AG04449 (cell line): ENCODE measurements at places on chromosomes 11 and 22.

DNA sequence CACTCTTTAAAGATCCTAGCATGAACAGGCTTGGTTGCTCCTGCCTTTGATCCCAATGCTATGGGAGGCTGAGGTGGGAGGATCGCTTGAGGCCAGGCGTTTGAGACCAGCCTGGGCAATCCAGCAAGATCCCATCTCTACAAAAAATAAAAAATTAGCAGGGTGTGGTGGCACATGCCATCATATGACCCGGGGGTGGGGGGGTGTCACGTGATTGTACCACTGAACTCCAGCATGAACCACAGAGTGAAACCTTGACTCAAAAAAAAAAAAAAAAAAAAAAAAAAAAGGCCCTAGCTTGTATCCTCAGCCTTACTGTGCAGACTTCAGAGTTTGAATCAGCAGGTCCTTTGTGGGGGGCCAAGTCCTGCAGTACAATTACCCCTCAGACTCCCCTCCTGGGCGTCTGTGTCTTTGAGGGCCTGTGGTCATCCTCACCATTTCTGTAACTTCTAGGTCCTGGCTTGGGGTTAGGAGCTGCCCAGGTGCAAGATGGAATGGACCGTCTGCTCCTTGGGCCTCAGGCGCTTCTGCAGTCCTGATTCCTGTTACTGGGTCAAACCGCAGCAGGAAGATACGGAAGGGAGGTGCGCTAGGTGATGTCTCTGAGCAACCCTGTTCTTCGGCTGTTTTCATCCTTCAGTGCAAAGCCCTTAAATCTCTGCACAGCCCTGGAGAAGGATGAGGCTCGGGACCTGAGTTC, 208.1 kb downstream of the CTTN start:
- DNase-seq = no peak

DNA sequence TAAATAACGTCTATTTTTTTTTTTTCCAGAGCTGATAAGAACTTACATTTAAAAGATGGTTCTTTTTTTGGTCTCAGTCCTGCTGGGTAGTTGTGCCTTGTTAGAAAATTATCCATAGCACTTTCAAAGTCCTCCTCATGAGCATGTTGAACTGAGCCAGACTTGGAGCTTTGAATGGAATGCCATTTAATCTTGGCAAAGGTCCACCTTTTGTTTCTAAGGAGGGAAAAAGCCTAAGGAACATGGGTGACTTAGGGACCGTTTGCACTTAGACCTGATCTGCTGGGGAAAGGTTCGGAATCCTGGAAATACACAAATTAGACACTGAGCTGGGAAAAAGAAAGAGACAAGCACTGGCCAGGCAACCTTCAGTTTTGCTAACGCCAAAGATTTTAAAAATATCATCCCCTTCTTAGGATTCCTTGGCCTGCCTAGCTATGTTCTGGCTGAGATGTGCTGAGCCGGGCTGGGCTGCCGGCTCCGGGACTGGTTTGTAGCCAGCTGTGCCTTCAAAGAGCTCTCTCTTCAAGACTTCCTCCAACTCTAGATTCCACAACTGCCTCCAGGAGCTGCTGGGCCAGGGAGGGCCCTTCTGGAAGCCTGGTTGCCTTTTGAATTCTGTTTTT, 67.4 kb downstream of the ENDOD1 start:
- DNase-seq = no peak

DNA sequence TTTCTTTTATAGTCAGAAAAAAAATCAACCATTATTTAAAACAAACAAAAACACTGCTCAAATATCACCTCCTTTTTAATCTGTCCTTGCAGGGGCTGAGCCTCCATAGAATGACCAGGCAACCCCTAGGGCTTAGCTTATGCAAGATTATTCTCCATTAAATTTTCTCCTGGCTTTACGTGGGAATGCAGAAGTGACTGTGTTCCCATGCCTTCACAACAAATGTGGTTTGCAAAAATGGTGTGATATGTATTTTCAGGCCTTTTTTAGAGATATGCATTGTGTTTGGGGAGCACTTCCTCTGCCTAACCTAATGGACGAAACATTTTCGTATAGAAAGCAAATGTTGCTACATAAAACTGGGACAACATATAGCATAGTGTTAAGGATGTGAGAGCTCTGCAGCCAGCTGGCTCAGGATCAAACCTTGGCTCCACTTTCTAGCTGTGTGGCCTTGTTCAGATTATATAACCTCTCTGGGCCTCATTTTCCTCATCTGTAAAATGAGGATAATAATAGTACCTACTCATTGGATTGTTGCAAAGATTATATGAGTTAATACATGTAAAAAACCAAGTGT, 82.6 kb downstream of the PARVA start:
- no peak for DNase-seq

DNA sequence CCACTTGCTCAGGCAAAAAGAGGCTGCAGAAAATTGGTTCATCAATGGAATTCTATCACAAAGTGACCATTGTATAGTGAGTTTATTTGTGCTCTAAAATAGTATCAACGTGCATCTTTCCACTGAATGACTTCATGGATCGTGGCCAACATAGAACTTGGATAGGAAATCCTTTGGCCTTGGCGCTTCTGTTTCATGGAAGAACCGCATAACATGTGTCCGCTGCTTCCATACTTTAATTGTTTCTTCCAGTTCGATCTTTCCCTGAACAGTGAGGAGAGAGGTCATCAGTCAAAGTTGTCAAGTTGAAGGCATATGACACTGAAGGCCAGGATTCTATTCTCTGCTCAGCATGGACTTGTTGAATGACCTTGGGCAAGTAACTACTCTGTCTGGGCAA, 4.5 kb downstream of the NDUFA6 start:
- DNase-seq = no peak

GRCh38 chr11:72815110-72815618, 953 bp downstream of the ATG16L2 start:
- no peak for DNase-seq

- DNase-seq = no peak
Measured at GRCh38 chr22:40128989-40129388, 48.7 kb upstream of the TNRC6B start.

DNA sequence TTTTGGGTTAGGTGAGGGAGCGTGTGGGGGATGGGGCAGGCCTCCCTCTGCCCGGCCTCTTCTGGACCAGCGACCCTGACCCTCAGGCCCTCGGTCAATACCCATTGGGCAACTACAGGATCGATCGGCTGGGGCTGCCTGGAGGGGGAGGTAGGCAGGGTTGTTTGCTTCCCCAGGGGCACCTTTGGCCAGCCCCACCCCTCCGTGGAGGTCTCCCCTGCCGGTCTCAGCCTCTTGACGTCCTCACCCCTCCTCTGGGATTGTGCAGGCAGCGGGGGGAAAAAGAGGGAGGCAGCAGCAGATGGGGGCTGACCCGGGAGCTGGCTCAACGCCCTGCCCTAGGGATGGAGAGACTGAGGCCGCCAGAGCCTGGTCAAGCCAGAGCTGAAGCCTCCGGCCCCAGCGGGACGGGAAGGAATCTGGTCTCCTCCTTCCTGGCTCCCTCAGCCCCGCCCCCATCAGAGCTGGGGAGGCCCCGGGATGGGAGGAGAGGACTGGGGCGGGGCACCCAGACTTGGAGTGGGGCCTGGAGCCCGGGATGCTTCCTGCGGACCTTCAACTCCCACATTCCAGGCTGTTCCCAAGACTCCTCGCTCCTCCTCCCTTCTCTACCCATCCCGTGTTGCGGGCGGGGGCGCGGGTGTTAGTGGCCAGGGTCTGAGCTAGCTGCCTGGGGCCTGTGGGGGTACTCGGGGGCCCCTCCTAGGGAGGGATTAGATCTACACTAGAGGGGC, 14.4 kb upstream of the CDC42EP1 start:
- DNase-seq = peak; percentile 47

DNA sequence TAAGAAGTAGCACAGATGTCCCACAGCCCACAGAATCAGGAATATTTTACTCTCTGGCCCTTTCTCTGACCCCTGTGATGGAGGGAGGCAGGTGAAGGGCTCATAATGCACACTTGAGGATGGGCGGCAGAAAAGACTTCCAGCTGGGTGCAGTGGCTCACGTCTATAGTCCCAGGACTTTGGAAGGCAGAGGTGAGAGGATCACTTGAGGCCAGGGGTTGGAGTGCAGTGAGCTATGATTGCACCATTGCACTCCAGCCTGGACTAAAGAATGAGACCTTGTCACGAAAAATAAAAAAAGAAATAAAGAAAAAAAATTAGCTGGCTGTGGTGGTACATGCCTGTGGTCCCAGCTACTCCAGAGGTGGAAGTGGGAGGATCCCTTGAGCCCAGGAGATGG, 13.5 kb upstream of the CRYBB3 start:
- no peak for DNase-seq

- DNase-seq = no peak
Measured at GRCh38 chr22:30490399-30490798, 15.1 kb downstream of the SEC14L4 start.

DNA sequence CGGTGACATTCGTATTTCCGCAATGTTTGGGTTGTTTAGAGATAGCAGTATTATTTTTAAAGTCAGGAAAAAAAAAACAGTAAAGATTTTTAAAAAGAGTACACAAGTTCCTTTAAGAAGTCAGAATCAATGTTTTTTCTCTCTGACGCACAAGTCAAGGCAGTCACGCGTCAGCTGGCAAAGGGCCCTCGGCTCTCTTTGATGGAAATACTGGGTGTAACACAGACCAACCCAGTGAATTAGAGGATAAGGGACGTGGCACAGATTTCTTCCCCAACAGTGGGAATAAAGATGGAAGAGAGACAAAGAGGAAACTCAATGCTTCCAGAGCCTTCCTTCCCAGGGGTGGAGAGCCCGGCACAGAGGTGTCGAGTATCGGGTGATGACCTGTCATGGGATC, 13.4 kb downstream of the ASCC2 start:
- DNase-seq = no peak

DNA sequence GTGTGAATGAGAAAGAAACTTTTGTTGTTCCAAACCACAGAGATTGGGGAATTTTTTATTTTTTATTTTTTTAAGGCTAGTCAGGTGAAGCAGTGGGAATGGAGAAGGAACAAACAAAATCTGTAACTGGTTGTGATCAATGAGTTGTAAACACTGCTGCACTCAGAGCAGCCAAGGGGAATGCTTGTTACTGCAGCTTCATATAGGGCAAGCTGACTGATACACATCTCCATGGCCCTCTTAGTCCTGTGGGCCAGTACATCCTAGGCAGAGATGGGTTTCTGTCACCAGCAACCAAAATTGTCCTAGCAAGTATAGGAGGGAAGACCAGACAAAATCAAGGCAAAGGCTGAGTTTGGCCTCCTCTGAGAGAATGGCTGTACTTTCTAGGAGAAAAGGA, 306.8 kb downstream of the CTTN start:
- DNase-seq = no peak

GRCh38 chr11:92897487-92897886, 72.0 kb upstream of the MTNR1B start:
- DNase-seq = no peak

DNA sequence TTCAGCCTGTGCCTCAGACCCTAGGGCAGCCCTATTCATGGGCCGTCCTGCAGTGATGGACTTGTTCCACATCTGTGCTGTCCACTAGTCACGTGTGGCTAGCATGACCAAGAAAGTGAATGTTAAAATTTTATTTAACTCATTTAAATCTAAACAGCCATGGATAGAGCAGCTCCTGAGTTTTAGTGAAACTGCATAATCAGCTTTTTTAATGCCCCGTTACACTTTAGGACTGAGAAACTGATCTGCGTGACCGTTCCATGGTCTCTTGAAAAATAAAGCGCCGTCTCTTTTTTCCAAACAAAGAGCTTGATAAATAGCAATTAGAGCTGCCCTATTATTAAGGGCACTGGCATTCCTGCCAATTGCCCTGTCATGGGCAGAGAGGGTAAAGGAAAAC, 76.5 kb upstream of the SNX19 start:
- DNase-seq = no peak

- DNase-seq = no peak
Measured at GRCh38 chr11:62461740-62462507, 43.1 kb downstream of the SCGB1A1 start.

DNA sequence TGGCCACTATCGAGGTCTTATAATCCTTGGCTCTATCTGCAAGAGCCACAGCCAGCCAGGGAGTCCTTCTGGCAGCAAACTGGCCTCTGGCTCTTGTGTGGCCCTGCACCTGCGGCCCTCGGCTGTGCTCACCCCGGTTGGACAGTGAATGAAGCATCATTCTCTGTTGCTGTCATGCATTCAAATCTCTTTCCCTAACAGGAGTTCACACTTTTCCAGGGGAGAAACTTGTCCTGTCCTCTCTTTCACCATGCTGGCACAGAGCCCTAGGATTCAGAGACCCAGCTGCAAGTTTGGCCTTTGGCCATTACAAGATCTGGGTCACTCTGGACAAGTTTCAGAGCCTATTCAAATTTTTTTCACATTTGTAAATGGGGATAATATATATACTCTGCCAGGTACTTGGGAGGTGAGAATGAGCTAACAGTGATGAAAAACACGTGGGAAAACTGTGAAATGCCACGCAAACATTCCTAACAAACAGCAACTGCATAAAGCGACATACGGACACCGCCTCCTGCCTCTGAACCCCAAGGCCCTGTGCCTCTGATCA, 34.2 kb downstream of the TMEM184B start:
- DNase-seq = peak; percentile 44

GRCh38 chr22:44351685-44352377, 39.1 kb upstream of the SHISAL1 start:
- DNase-seq = peak; percentile 50

- DNase-seq = no peak
Measured at GRCh38 chr11:106133529-106133928, 56.1 kb downstream of the AASDHPPT start.

DNA sequence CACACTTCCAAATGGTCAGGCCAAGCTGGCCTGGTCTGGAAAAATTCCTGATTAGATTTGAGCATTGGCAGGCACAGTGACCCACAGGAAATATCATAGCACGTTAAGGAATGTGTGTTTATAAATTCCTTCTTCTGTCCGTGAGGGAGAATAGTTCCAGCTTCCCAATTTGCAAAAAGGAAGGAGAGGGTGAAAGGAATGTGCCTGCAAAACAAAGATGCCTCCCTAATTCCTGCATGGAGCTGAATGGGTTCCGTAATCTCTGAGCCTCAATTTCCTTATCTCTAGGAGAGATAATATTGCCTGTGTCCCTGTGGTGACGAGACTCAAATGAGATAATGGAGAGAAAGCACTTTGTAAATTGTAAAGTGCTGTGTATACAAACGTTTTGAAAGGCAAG, 105.1 kb downstream of the FEZ1 start:
- DNase-seq = peak; percentile 26

- no peak for DNase-seq
Measured at GRCh38 chr11:61828629-61829407, 718 bp downstream of the FADS2 start.

DNA sequence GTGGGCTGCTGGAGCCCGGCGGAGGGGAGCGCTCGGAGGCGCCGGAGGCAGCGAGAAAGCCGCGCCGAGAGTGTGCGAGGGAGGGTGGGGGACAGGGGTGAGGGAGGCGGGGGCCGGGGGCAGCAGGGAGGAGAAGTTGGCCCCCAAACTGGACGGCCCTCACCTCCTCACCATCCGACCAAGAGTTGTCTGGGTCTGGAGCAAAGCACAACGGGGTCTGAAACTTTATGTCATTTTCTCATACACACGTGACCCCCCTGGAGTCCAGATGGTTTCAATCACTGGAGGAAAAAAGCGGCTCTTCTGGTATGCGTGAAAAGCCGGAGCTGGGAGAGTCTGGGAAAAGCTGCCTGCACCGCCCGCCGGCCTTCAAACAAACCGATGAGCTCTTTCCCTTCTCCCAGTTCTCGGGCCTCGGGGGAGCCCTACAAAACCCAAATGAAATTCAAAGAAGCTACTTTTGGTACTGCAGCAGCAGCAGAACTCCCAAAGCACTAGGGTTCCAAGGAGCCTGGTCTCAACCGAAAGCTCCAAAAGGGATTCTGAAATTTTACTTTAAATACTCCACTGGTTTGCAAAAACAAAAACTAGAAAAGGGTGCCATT, 39.7 kb upstream of the AKIP1 start:
- no peak for DNase-seq

GRCh38 chr22:19508024-19508776, 16.0 kb downstream of the CLDN5 start:
- no peak for DNase-seq
